Kidney (tissue), 22 donors: ENCODE measurements at places on chromosomes 13 and 19. TPM values are rescaled to one million over a fixed set of nuclear protein-coding genes. Genes with fewer than 3 reads are reported as not detected.

The ATXN8OS gene
- polyA plus RNA-seq: not detected

The THSD8 gene
- polyA plus RNA-seq: 10.0 TPM

DNA sequence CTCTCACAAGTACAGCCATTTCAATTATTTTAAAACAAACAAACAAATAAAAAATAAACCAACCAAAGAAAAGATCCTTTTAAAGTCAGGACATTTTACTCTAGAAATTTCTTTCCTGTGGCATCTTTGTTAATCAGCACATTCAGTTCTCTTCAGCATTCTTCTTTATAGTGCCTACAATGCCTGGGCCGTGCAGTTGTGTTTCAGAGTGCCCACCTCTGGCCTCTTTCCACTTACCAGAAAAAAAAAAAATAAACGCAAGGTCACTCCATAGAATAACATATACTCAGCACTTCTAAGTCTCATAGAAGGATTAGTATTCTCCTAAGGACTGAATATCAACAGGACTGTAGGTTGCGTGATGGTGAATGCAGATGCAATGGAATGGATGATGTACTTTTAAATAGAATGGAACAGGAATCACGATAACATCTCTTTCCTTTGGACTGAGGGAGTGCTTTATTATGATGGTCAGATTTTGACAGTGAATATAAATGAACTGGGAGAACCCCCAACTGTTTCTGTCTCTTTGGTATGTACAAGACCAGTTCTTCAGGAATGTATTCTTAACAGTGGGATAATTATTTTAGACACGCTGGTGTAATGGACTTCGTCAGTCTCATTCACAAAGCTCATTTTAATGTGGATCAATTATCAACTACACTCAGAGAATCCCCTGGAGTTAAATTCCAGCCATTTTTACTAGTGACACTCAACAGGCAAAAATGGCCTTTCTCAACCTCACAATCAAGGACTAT lies 125.0 kb upstream of the NBEA start:
- no peak for DNase-seq

DNA sequence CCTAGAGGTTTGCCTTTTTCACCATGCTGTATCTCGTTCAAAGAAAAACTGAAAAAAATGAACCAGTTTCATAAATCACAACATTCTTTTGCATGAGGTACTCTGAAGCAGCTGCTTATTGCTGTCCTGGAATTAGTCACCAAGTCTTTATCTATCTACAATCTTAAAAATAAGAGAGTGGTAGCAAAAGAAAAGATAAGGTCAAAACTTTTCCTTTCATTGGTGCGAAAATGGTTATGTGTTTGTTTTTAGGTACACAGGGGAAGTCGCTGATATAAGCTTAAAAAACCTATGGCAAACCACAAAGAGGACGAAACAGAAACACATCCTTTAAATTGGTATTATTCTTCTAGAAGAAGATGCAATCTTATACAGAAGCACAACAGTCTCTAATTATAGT lies 20.7 kb downstream of the OBI1 start:
- no peak for DNase-seq

DNA sequence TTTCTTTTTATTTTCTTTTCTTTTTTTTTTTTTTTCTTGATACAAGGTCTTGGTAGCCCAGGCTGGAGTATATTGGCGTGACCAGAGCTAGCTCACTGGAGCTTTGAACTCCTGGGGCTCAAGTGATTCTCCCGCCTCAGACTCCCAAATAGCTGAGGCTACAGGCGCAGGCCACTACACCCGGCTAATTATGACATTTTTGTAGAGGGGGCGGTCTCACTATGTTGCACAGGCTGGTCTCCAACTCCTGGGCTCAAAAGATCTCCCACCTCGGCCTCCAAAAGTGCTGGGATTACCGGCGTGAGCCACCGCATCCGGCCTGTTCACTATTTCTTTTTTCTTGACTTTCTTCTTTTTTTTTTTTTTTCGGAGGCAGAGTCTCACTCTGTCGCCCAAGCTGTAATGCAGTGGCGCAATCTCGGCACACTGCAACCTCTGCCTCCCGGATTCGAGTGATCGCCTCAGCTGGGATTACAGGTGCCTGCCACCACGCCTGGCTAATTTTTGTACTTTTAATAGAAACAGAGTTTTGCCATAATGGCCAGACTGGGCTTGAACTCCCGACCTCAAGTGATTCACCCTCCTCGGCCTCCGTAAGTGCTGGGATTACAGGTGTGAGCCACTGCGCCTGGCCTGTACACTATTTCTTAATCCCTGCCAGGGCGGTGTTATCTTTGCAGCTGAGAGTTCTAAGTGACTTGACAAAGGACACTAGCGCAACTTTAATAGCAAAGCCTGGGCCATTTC lies 37.1 kb upstream of the LSM14A start:
- peak; percentile 50 for DNase-seq

GRCh38 chr13:96216543-96216942 lies 126.6 kb downstream of the HS6ST3 start:
- no peak for DNase-seq

- peak; percentile 93 for DNase-seq
Measured at GRCh38 chr19:38361633-38362075, 12.7 kb upstream of the PSMD8 start.

- DNase-seq: peak; percentile 92
Measured at GRCh38 chr19:1172353-1173158, 1.5 kb downstream of the SBNO2 start.

DNA sequence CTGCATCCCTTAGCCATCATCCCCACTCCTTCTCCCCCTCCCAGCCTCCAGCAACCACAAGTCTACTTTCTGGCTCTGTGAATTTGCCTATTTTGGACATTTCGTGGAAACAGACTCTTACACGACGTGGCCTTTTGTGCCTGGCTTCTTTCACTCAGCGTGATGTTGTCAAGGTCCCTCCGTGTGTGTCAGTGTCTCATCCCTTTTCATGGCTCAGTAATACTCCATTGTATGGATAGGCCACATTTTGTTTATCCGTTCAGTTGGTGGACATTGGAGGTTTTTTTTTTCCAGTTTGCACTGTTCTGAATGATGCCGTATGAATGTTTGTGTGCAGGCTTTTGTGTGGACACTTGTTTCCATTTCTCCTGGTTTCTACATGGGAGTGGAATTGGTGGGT lies 38.0 kb downstream of the BICRA start:
- DNase-seq: no peak
